ENCODE measurements at places on chromosomes 6 and 20.

DNA sequence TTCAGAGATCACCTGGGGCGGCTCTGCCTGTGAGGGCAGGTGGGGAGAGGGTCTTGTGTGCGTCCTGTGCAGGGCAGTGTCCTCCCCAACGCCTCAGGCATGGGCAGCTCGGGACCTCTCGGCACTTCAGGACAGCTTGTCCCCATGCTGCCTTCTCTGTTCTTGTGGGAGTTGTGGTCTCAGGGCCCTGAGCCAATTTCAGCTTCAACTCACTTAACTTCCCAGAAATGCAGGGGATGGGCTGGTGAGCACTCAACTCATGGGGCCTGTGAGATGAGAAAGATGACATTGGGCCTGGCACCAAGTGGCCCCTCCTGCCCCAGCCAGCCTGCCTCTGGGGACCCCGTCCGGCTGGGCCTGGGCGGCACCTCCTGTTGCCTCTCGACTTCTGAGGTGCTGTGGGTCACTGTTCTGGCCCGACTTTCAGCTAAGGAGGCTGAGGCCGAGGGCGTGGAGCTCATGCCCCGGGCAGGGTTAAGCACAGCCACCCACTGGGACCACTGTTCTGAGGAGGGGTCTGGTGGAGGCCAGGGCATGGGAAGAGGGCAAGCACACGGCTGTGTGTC lies 6.7 kb downstream of the RGS19 start:
- no peak for DNase-seq

DNA sequence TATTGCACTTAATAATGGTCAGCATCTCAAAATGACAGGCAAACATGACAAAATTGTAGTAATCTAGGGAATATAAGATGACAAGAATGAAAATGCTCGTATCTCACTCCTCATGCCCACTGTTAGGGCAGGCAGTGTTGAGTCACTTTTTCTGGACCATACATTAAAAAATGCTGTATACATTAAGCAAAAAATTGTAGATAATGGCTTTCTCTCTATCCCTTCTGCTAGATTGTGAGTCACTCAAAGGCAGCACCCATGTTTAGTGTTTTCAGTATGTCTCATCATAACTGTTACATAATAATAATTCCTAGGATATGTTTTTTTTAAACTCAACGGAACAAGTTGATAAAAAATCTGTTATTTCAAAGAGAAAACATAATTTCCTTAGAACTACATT lies 199.3 kb downstream of the TENT5A start:
- peak; percentile 71 for DNase-seq

GRCh38 chr20:46362921-46363867 lies 43.2 kb downstream of the ELMO2 start:
- DNase-seq: no peak

GRCh38 chr6:126539022-126539421 lies 199.1 kb downstream of the CENPW start:
- peak; percentile 75 for DNase-seq

DNA sequence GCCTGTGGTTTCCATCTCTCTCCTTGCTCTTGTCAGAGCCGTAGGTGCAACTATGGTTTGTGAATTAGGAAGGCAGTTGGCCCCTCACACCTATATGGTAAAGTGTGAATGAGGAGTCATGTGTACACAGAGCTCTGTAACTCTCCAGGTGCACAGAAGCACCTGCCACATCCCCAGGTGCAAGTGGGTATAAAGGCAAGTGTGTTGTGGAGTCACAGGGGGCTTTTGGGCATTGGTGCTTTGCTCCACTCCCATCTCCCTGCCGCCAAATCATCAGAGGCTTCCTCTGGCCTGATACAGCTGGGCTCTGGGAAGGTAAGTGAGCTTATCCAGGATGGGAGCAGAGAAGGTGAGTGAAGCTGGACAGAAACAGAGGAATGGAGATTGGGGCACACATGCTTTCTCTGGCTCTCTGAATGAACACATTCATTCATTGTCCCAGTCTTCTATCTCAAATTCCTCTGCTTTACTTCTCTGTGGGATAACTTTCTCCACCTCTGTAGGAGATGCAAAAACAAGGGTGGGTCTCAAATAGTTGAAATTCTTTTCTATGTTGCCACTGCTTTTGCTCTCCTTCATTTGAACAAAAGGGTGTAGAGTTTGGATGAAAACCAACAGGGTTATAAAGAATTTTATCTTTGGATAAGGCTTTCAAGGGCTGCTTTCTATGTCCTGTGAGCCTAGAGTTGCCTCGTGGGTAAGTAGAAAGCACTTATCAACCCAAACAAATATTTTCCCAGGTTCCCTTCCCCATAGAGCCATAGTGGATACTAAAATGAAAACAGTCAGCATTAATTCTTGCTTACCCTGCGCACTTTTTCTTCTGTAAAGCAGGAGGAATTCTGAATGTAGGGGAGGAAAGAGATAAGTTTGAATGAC lies 45.0 kb upstream of the RIPOR2 start:
- peak; percentile 73 for DNase-seq

DNA sequence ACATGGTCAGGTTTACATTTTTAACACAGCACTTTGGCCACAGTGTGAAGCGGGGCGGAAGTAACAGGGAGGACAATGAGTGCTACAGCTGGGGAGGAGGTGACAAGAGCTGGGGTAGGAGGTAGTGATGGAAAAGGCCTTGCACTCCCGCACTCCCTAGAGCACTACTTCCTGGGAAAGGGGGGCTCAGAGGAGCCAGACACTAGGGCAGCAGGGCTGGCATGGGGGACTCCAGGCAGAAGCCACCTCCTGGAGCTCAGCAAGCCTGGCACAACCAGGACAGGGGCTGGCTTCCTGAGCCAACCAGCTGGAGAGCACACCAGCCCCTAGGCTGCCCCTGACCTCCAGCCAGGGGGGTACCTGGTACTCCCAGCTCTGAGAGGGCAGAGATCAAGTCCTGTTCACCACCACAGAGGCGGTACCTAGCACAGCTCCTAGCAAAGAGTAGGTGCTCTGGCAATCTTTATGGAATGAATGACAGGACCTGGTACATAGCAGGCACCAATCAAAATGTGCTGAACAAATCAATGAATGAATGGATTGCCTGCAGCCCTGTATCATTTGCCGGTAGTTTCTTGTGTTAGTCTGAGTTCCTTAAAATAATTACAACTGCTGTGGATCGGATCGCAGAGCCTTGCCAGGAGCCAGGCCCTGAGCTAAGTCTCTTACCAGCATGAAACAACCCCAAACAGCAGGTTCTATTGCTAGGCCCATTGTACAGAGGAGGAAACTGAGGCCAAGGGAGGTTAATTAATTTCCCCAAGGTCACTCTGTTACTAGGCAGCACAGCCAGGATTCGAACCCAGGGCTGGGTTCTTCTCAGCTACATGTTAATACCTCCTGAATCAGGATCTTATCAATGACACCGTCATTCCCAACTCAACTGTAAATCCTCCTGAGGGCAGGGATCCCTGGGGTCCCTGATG lies 15.5 kb downstream of the NOL4L start:
- DNase-seq: no peak

DNA sequence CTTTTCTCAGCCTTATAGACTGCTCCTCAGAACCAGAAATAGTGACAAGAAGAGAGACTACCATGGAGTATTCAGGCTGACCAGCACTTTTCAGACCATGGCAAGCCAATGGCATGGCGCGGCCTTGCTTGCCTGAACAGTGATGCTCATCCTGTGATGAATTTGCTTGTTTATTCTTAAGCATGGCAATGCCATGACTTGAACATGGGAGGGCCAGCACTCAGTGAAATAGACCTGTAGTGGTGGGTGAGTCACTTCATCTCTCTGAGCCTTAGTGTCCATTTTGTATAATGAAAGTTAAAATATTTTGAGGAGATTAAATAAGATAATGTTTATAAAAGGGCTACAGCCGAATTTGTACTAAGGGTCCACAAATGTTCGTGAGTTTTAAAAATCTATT lies 79.1 kb downstream of the LRRC1 start:
- DNase-seq: no peak

DNA sequence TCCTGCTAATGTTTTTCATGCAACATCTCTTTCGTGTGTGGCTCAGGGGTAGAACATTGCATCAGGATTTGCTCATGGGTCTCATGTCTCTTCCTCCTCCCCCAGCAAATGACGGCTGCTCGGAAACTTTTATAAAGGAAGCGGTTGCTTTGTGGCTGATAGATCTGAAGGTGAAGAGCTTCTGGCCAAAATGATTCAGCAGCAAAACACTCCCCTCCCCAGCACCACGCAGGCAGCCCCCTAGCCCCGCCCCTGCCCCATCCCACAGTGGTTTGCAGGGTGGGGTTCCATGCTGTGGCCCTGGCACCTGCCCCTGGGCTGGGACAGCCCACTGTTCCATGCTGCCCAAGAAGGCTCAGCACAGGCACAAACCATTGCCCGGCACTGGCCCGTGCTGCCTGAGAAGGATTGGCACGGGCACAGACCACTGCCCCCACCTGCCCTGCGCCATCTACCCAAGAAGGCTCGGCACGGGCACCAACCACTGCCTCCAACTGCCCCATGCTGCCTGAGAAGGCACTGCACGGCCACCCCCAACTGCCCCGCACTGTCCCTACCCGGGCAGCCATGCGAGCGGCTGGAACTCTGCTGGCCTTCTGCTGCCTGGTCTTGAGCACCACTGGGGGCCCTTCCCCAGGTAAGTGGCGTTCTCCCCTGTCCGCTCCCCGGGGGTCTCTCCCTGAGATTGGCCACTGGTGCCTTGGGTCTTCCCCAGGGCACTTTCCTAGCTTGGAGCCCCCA lies at the start of gene CST7:
Gene CST7, plus strand, starts transcription at position 331 of the 741 bp plus-strand sequence. Its CDS starts 237 bp downstream, at position 568.
- peak; percentile 40 for DNase-seq

DNA sequence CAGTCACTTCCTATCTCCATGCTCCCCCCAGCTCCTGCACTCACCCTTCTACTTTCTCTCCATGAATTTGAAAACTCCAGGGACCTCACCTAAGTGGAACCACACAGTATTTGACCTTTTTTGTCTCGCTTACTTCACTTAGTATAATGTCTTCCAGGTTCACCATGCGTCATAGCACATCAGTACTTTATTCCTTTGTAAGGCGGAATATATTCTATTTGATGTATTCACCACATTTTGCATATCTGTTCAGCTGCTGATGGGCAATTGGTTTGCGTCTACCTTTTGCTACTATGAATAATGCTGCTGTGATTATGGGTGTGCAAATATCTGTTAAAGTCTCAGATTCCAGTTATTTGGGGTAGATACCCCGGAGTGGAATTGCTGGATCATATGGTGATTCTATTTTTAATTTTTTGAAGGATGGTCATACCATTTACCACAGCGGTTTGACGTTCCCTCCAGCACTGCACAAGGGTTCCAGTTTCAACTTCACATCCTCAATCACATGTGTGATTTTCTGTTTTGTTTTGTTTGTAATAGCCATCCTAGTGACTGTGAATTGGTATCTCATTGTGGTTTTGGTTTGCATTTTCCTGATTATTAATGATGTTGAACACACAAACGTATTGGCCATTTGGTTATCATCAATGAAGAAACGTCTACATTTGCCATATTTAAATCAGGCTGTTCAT lies 20.3 kb upstream of the SYNDIG1 start:
- DNase-seq: no peak

GRCh38 chr6:107877968-107878367 lies 53.9 kb upstream of the SCML4 start:
- no peak for DNase-seq

DNA sequence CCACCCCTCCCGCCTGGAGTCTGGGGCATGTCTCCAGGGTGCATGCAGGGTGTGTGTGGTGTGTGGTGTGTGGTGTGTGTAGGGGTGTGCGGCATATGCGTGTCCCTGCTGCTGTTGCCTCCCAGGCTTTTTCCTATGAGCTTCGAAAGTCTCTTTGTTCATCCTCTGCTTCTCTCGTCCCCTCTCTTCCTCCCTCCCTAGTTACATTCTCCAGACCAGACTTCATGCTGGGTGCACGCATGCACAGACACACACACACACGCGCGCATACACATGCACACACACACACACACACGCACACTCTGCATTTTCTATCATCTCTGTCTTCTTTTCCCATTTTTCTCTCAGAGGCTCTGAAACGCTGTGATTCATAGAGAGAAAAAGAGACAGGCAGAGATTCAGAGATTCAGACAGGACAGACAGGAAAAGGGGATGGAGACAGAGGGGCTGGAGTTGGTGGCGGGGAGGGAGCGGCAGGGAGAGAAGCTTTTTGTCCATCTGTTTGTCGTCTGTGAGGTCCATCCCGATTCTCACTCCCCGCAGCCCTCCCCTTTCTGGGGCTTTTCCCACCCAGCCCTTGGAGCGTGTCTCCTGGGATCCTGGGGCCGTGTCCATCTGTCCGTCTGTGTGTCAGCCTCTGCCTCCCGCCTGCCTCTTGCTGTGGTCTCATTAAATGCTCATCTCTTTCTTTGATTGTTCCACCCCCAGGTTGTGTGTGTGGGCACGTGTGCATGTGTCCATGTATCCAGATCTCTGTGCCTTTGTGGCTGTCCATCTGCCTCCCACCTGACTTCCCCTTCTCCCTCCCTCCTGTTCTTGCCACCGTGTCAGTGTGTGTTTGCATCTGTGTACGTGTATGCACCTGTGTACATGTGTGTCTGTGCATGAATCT lies 62.6 kb downstream of the SRC start:
- DNase-seq: peak; percentile 42

- no peak for DNase-seq
These were observed 6.4 kb upstream of the PSMG4 start for GRCh38 chr6:3252369-3252768.

DNA sequence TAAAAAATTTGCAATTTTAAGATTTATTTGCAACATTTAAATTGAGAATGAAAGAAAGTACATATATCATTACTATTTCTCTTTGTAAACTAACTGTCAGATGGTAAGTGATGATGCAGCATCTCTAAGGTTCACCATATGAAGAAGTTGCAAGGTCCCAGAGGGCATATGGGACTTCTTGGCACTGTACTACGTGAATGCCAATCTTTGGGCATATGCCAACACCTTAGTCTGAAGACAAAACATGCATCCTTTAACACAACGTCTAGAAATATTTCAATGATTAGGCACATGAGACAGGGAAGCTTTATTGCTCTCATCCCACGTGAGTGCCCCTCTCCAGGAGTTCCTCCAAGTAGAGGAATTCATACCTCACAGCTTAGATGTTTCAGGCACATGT lies 66.8 kb downstream of the CDK19 start:
- no peak for DNase-seq

GRCh38 chr20:11921321-11921720 lies 3.6 kb downstream of the BTBD3 start:
- no peak for DNase-seq

GRCh38 chr6:151322570-151322969 lies 68.8 kb downstream of the ZBTB2 start:
- DNase-seq: no peak

DNA sequence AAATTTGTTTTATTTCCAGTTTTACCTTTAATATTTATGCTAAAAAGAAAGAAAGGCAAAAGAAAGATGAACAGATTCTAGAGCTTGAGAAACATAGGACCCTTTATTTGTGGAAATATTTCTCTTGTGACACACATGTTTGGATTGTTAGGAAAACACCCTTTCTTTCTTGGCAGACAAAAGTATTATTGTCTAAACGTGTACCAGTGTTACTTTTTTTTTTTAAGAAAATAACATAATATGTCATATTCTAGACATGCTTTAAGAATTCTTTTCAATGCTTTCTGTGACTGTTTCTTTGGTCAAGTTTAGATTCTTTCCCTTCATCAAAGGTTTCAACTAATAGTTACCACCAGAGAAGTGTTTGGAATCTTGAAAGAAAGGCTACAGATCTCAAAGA lies 183.4 kb upstream of the CNR1 start:
- DNase-seq: no peak
